AG04450 (cell line): ENCODE measurements at places on chromosomes 7 and 10. TPM values are rescaled to one million over a fixed set of nuclear protein-coding genes. Genes with fewer than 3 reads are reported as not detected.

GRCh38 chr7:37706804-37707203, 23.2 kb downstream of the GPR141 start:
- DNase-seq: no peak

- DNase-seq: no peak
These were observed 568.2 kb downstream of the ANKRD7 start for GRCh38 chr7:118792682-118793081.

GRCh38 chr10:88090568-88091214, 227.3 kb downstream of the PTEN start:
- DNase-seq: no peak

The HOXA9 gene
- polyA plus RNA-seq: 0.78 and 1.5 TPM in 2 replicates

DNA sequence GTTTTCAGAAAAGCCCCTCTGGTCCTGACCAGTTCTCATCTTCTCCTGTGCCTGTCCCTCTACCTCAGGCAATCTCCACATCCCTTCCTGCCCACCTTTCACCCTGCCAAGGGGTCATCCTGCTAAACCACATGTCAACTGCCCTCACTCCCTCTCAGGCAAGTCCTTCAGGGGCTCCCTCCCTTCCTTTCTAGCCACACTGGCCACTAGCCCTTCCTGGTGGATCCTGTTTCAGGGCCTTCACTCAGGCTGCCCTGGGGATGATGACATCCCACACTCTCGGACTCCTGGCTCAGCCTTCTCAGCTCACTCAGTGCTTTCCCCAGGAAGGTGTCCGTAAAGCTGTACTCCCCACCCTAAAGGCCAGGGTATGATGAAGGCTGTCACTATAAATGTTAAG, 13.4 kb downstream of the STEAP1B start:
- no peak for DNase-seq

GRCh38 chr10:25575343-25575742, 358.7 kb upstream of the MYO3A start:
- no peak for DNase-seq

DNA sequence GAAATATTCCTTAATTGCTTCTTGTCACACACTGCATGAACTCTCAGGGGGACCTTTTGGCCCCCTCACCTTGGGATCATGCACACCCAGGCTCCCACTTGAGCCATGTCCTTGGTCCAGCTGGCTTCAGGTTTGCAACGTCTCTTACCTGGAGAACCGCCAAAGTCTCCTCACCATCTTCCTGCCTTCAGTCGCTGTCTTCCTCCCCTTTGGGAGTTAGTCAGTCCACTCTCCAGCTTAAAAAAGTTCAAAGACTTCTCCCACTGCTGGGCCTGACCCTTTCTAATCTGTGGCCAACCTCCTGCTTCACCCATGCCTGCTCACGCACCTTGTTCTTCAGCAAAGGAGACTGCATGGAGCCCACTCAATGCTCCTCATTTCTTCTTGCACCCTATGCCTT, 82.6 kb upstream of the LRRC4 start:
- no peak for DNase-seq
